NCI-H2227 treated with DMSO at 0.1 percent for 48 hours (cell line): ENCODE measurements at places on chromosomes 12 and 14.

DNA sequence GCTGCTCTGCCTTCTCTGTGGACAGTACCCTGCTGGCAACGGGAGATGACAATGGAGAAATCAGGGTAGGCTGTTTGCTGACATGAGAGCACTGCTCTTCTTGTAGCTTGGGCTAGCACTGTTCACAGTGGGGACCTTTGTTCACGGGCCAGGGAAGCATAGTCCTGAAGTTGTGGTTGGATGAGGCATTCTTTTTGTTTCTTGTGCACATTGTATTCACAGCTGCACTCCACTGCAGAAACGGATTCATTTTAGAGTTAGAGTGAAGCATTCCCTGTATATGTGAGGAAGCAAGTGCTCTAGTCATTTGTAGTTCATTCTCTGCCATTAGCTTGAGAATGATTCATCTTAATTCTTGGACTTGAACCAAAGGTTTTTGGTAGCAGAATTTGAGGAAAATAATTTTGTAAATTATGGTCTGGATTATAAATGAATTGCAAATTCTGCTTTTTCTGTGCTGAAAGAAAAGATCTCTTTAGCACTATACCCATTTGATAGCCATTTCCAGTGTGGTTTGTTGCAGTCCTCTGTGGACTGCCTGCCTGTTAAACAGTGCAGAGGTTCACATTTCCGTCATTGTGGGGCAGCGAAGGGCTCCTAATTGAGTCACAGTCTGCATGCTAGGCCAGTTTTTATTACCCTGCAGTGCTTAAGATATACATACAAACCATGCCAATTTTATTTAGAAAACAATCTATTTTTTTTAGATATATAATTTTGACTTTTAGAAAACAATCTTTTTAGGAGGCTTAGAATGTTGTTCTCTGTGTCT is 80.6 kb downstream of the APAF1 start:
- DNase-seq, result peak; percentile 26

- peak; percentile 44 for DNase-seq
Measured at GRCh38 chr12:44876544-44877410, 662 bp upstream of the NELL2 start.

GRCh38 chr12:10363914-10364814 is 25.7 kb downstream of the KLRK1 start:
- DNase-seq, result peak; percentile 19

- DNase-seq, result no peak
Measured at GRCh38 chr12:52145228-52146088, 46.4 kb downstream of the KRT80 start.

- no peak for DNase-seq
Measured at GRCh38 chr12:116637589-116638150, 78.5 kb downstream of the MAP1LC3B2 start.

- no peak for DNase-seq
Measured at GRCh38 chr14:65277580-65278270, 134.8 kb upstream of the FUT8 start.

DNA sequence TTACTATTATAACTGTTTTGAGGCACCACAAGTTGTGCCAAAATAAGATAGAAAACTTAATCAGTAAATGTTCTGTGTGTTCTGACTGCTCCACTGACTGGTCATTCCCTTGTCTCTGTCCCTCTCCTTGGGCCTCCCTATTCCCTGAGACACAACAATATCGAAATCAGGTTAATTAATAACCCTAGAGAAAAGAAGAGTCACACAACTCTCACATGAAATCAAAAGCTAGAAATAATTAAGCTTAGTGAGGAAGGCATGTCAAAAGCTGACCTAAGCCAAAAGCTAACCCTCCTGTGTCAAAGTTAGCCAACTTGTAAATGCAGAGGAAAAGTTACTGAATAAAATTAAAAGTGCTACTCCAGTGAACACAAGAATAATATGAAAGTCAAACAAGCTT is 53.8 kb upstream of the CCDC196 start:
- no peak for DNase-seq

DNA sequence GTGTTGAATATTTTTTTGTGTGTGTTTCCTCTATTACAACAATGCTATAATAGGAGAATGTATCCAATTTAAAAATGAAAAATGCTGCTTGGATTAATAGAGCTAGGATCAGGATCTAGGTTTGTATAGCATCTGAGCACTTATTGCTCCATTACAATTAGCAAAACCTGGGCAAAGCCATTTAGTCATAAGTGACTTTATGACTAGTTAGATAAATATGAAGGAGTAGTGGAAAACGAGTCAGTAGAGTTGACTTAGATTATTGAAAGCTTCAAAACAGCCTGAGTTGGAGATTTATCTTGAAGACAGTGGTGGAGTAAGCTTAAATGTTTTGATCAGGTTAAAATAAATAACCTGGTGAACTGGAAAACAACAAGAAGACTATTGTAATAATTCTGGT is 2.8 kb downstream of the MED21 start:
- no peak for DNase-seq

- DNase-seq, result no peak
Measured at GRCh38 chr12:66838366-66838765, 159.5 kb upstream of the GRIP1 start.

DNA sequence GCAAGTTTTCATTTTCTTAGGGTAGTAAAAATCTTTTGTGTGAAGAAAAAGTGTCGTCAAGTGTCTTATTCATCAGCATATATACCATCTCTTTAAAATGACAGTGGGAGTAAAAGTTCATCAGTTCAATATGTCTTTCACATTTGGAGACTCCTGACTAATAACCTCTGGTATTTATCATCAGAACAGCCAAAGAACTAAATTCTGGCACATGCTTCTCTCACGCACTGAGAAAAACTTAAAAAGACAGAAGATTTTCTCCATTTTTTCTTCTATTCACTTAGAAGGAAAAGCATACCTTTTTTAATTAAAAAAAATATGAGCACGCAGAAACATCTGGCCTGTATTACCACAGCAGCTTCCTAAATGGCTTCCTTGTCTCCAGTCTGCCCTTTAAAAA is 265.7 kb downstream of the AKAP6 start:
- no peak for DNase-seq

DNA sequence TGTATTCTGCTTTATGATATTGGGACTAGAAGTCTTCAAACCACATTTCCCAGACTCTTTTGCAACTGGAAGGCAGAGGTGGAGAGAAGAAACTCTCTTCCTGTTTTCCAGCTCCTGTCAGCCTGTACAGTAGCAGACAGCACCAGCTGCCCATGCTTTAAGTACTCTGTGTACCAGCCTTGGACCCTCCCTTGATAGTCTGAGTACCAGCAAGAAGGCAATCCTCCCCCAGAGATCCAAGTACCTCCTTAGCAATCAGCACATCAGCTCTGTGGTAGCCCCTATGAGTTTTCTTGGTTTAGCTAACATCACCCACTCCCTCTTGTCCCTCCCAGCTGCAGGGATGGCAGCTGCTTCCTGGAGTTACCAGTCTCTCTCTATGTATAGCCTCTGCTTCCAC is 56.3 kb downstream of the STXBP6 start:
- DNase-seq, result no peak

- no peak for DNase-seq
Measured at GRCh38 chr12:33724867-33725266, 285.2 kb upstream of the SYT10 start.
